ENCODE measurements at places on chromosomes 5 and 9. TPM values are rescaled to one million over a fixed set of nuclear protein-coding genes. Genes with fewer than 3 reads are reported as not detected.

The MBLAC2 gene
- 4.8 TPM for total RNA-seq

The MEIKIN gene
- not detected for total RNA-seq

GRCh38 chr5:131019111-131019510 lies 145.9 kb downstream of the HINT1 start:
- no peak for DNase-seq

- DNase-seq: no peak
Measured at GRCh38 chr5:114500756-114501155, 138.9 kb downstream of the KCNN2 start.

- DNase-seq: no peak
Measured at GRCh38 chr9:121888438-121888775, 204.7 kb downstream of the TTLL11 start.

DNA sequence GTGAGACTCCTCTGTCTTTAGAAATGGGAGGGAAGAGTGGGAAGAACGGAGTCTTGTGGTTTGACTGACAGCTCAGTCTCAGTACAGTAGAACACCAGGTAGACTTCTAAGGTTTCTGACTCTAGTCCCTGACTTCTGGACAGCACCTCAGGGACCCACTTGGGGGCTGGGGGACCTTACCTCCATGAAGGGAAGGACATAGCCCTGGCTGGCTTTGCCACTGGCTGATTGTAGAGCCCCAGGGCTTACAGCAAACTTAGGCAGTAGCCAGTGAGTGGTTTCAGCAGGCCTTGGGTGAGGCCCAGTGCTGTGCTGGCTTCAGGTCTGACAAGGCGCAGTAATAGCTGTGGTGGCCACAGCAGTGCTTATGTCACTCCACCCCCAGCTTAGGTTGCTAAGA lies 290.0 kb upstream of the PRR16 start:
- DNase-seq: no peak

All from H4 (cell line).